NCI-H2081 treated with DMSO at 0.1 percent for 48 hours (cell line): ENCODE measurements at places on chromosomes 4 and X.

GRCh38 chr4:132218406-132218805 lies 930.7 kb upstream of the PCDH10 start:
- DNase-seq: no peak

GRCh38 chrX:32155044-32155638 lies 1056.2 kb downstream of the DMD start:
- DNase-seq: no peak

GRCh38 chr4:52833941-52834525 lies 28.1 kb upstream of the RASL11B start:
- DNase-seq: no peak

GRCh38 chr4:186726426-186727168 lies 2.9 kb upstream of the FAT1 start:
- DNase-seq: no peak

DNA sequence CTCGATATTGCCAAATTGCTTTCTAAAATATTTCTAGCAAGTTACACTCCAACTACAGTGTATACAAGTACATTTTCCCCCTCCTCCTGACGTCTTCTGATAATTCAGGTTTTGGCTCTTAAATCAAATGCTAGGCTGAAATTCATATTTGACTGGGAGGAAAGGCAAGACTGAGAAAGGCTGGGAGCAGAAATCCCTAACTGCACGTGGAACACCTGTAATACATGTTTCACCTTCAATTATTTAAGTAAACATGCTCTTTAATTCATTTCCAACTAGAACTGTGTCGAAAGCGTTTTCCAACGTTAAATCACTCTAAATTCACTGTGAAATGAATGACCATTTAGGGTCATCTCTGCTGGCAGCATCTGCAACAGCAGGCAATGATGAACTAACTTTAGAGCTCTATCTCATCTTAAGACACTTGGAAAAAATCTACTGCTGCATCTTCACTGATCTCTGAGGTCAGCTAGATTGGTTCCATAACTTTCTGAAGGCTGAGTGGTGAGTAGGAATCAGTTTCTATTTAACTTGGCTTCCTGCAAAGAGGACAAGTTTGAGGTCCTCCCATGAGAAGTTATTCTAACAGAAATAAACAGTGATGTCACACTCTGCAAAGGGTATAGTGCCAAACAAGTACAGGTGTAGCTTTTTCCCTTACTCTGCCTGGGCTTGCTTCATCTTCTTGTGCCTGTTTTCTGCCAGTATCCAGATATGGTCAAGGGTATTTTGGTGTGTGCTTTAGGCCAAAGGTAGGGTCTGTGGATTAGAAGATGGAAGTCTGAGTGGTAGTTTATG lies 144.3 kb upstream of the PAK3 start:
- DNase-seq: no peak

GRCh38 chrX:129846716-129847115 lies 3.0 kb upstream of the ZDHHC9 start:
- DNase-seq: no peak

DNA sequence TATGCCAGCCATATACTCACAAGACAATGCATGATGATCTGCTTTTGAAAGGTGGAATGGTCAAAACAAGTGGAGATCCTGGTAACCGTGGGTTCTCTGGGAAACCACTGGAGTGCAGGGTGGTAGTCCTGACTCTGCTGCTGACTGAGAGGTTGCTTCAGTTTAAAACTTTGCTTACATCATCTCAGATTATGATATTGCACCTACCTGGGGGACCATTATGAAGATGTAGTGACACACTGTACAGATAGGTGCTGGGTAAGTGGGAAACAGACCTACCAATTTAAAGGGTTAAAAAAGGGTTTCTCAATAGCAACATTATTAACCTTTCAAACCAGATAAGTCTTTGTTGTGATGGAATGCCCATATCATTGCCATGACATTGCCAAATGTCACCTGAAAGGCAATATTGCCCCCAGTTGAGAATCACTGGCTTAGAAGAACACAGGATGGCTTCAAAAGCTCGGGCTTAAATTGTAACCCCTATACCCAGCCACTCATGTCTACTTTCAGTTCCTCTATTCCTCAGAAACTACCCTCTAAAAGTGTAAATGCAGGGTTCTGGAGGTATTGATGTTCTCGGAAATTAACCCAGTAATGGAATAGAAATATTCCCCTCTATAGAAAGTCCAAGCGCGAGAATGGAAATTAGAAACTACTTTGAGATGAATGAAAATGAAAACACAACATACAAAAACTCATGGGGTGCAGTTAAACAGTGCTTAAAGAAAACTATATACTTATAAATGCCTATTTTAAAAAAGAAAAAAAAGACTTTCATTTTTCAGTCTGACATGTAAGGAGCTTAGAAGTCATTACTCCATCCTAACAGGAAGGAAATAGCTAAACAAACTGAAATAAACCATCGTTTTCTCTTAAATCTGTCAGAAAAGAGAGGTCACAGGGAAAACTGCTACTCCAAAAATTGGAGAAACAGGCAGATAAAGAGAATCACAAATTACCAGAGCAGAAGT lies 65.8 kb downstream of the ARHGEF6 start:
- no peak for DNase-seq

DNA sequence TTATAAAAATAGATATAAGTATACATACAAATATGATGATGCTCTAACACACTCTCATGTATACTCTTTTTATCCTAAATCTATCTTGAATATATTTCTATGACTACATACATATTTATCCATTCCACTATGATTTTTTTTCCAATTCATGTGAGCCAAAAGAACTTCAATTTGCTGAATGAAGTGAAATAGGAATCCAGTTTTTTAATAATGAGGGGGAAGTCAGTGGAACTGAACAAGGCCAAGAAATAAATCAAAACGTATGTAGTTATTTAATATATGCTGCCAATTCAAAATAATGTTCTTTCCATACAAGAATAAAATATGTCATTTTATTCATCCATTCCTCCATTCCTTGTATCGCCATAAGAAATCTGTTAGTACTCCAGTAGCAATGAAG lies 6.1 kb upstream of the PALLD start:
- DNase-seq: no peak
